Stimulated activated CD4-positive, alpha-beta T cell treated with anti-CD3 and anti-CD28 coated beads, TNF-alpha, amount 100 ng/mL, for 1 hour (primary cell): ENCODE measurements at places on chromosomes 16 and 17.

GRCh38 chr17:41793784-41794539, 7.5 kb upstream of the JUP start:
- no peak for DNase-seq

DNA sequence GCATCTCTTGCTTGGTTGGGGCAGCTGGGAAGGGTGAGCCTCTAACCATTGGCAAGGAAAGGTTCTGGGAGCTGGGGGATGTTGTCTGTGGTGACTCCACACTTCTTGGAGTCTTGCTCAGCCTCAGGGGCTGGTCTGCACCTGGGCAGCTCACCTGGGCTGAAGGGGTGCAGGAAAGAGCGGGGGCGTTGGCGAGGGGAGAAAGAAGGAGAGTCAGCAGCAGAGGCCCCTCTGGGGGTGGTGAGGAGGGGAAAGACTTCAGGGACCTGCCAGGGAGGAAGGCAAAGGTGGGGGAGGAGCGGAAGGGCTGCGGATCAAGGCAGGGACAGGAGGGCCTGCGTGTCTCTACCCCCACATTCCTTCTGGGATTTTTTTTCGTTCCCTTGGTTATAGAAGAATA, 47.7 kb downstream of the CCDC42 start:
- no peak for DNase-seq

DNA sequence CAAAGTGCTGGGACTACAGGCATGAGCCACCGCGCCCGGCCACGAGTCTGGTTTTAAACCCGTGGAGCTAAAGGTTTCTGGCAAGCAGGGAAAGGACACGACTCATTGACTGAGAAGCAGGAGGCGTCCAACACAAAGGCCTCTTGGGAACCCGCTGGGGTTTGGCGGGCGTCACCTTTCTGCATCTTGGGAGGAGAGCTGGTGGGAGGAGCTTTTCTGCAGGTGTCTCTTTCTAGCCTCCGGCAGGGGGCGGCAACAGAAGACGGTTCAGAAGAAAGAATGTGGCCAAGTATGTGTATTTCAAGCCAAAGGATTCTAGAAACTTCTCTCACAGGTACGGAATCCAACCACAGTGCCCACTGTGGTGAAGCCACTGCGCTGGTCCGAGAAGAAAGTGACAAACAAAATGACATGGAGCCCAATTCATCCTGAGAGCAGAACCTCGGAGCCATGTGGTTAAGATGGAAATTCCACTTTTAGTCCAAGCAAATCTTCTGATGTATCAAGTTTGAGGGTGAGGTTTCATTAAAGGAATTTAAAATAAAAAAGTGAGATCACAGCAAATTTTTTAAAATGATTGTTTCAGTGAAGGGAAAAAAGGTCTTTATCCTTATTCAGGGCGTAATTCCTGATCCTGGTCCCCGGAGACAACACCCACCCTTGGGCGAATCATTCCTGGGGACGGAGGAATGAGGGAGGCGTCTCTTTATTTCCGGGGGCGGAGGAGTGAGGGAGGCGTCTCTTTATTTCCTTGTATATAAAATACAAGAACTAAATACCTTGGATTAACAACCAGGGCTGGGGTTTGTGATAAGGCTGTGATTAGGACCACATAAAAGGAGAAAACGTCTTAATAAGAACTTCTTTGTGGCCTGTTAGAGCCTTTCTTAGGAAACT, 97.6 kb downstream of the MRM3 start:
- peak; percentile 7 for DNase-seq

- DNase-seq: no peak
Measured at GRCh38 chr16:57801098-57801808, 1.0 kb downstream of the KIFC3 start.

GRCh38 chr16:70444249-70445063, 5.6 kb upstream of the ST3GAL2 start:
- no peak for DNase-seq

DNA sequence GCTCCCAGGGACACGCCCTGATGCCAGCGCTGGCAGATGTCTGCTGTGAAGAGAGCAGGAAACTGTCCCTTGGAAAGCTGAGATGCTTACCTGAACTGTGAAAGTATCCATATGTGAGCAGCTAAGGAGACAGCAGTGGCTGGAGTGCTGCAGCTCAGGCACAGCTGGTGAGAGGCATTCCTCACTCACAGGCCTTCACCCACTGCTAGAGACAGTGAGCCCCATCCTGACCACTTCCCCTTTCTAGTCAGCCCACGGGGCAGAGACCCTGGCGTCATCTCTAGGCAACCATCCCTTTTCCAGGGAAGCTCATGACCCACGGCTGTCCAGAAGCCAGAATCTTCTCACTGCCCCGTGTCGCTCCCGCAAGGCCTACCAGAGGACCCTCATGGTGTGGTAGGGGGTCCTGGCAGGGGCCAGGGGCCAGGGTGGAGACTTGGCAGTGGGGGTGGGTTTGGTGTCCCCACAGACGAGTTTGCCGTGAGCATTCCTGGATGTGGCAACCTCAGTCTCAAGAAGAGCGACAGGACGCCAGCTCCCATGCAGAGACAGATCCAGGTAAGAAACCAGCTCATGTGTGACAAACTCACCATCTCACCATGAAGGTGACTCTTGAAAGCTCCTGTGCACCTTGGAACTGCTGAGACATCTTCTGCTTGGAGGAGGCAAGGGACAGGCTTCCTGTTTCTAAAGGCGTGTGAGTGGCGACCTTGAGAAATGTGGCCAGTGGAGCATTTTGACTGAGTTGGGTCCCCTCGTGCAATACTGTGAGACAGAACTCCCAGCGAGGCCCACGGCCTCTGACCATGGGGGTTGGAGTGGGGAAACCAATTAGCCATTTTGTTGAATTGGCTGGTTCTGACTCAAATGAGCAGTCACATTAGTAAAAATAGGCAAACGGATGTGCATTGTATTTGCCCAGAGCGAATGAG, at the start of gene SCIMP:
Gene SCIMP, minus strand, starts transcription at position 216 of the 932 bp plus-strand sequence. Its CDS starts 105 bp downstream, at position 111.
- DNase-seq: no peak

DNA sequence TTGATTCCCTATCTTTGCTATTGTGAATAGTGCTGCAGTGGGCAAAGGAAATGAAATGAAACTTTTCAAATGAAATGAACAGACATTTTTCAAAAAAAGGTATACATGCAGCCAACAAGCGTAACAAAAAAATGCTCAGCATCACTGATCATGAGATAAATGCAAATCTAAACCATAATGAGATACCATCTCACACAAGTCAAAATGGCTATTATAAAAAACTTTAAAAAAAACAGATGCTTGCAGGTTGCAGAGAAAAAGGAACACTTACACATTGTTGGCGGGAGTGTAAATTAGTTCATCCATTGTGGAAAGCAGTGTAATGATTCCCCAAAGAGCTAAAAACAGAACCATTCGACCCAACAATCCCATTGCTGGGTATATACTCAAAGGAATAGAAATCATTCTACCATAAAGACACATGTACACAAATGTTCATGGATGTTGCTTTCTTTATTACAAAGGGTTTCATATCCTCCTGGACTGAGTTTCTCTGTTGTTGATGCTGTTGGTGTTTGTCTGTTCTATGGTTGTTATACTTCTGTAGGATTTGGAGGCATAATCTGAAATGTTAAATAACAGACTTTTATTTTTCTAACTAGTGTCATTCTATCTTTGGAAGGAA, 99.3 kb upstream of the SOX9 start:
- DNase-seq: no peak

DNA sequence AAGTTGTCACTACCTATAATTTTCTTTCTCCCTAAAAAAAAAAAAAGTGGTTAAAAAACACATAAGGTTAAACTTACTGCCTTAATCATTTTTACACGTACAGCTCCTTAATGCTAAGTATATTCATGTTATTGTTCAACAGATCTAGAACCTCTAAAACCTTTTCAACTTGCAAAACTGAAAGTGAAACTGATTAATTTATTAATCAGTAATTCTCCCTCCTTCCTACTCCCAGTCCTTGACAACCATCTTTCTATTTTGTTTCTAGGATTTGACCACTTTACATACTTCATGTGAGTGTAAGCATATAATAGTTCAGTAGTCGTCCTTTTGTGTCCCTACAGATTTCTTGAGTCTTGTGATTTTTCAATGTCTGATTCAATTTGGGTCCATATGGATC, 251.4 kb upstream of the KIF2B start:
- no peak for DNase-seq

DNA sequence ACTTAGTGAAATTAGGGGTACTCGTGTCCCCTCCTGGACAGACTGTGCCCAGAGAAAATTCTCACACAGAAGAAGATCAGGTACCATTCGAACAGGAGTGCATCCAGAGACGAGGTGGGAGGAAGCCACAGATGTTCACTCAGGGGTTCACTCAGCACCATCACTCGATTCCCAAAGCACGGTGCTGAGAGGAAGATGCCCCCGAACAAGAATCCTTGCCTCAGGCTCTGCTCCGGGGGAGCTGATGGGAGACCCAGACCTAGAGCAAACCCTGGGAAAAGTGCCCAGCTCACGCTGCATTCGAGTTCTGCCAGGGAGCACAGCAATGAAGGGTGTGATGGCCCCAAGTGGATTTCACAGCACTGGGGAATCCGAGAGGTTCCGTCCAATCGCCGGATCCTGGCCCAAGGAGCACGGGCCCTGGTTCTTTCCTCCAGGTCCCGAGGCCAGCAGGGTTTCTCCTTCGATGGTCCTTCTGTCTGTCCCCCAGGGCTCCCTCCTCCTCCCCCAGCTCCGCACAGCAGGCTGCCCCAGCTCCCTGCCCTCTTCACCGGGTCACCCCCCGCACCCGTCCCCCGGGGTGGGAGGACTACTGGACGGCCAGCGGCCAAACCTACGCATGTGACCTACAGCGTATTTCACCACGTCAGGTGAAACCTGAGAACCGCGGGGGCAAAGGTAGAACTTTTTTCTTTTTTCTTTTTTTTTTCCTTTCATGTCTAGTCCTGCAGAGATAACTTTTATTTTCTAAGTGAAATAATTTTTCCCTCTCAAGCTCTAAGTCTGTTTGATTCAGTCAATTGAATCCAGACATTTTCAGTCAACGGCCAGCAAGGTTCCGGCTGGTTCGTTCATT, 10.2 kb upstream of the UBE2I start:
- DNase-seq: no peak

GRCh38 chr17:48492401-48493298, 38.2 kb downstream of the HOXB1 start:
- peak; percentile 62 for DNase-seq

- DNase-seq: no peak
Measured at GRCh38 chr17:43845766-43846165, 1.2 kb upstream of the CD300LG start.

GRCh38 chr17:76879691-76880090, 11.5 kb downstream of the MGAT5B start:
- no peak for DNase-seq

DNA sequence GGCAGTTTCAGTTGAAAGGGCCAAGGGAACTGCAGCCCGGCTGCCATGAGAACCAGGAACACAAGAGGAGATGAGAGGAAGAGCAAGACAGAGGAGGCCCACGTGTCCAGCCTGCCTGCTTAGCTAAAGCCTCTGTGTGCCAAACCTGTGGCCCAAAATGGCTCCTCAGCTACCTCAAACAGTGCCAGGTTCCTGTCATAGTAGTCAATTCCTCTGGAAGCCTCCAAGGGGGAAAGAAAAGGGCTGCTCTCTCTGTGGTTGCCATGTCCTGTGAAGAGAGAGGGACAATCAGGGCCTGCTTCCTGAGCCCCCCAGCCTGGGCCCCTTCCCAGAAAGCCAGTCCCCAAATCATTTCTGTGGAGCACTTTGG, 5.2 kb downstream of the SLC12A4 start:
- DNase-seq: no peak

DNA sequence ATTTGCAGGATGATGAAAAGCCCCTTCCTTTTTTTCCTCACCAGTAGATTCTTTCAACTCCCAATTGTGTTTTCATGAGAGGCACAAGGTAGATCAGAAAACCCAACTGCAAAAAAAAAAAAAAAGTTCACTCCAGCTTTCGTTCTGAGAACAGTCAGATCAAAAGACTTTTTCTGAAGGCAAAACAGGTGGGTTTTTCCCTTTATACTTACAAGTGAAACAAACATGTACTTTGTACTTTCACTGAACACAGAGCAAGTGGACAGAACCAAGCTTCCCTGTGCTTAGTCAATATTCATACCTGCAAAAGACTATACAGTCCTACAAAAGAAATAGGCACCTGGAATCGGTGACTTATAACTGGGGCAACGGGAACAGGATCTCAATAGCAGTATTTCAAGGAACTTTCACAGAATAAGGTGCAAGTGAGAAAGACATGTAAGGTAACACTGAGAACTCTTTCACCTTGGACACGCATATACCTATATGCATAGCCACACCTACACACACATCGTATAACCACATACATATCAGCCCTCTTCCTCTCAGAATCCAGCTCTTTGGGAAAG, 54.1 kb downstream of the TOX3 start:
- no peak for DNase-seq

- no peak for DNase-seq
Measured at GRCh38 chr17:50514936-50515702, 6.9 kb downstream of the MYCBPAP start.

DNA sequence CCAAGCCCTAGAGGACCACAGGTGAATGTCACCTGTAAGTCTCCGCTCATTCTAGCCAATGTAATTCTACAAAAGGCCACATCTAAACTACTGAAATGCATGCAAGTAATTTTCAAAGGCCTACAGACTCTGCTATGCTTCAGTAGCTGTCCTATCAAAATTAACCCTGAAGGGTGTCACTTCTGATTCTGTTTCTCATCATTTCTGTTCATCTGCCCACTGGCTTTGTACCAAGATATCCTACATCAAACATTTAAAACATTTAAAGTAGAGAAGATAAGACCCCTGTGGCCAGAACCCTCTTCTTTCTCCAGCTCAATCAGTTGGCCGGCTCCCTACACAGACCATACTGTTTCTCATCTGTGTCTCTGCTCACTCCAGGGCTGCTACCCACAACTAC, 21.5 kb downstream of the PHF12 start:
- no peak for DNase-seq

DNA sequence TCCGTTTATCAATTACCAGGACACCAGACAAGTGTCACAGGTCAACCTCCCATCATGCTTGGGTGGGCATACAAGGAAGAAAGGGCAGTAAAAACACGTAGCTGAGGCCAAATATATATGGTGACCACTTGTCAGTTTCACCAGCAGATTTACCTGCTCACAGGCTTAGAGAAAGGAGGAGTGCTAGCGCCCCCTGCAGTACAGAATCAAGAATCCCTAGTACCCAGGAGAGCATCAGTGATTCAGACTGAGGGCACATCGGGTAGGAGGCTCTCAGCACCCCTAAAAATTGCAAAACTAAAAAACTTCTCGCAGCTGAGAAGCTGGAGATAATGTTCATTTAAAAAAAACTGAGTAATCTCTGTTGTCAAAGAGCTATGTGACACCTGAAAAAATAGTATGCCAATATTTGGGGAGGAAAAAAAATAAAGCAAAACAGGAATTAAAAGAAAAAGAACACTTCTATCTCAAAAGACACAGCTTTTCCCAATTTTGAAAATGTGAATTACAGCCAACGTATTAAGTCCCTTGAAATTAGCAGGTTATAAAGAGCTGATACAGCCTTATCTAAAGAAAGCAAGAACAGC, 21.2 kb upstream of the MON1B start:
- DNase-seq: no peak
